Activated naive CD4-positive, alpha-beta T cell treated with anti-CD3 and anti-CD28 coated beads, Interleukin-2, amount 50 U/mL, for 72 hours (primary cell): ENCODE measurements at places on chromosomes 4 and X. TPM values are rescaled to one million over a fixed set of nuclear protein-coding genes. Genes with fewer than 3 reads are reported as not detected.

CRLF2 gene
- 1.6 TPM for total RNA-seq

GRCh38 chr4:87532907-87533306 is 3.7 kb upstream of the SPARCL1 start:
- DNase-seq, result no peak

DNA sequence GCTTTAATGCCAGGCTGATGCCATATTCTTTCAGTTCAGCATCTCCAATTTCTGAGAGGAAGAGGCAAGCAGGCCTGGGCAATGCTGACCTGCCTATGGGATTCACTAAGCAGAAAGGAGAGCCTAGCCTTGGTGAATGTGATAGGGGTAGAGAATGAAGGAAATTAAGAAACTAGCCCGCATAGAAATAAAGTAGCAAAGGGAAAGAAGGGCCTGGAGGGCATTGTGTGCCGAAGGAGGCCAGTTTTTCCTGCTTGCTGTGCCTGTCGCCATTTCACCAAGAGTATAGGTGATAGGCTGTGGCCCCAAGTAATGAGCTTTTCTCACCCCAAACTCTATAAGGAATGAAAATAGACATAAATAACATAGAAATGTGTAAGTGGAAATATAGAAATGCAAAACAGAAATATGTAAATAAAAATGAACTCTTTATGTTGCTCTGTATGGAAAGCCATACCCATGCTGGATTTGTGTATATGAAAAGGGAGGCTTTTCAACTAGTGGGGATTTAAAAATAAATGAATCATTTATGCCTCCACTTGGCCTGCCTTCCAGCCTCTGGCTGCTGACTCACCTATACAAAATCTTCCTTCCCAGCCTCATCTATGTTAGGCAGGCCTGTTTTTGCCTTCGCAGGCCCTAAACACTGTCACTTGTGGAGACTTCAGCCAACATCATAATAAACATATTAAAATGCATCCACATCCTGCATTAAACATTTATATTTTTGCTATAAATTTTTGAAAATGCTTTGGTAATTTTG is 5.1 kb upstream of the OCRL start:
- no peak for DNase-seq

- DNase-seq, result no peak
These were observed 27.4 kb downstream of the PHKA2 start for GRCh38 chrX:18956303-18957032.

PASD1 gene
- not detected for total RNA-seq

PNMA3 gene
- total RNA-seq, result 0.32 TPM

DNA sequence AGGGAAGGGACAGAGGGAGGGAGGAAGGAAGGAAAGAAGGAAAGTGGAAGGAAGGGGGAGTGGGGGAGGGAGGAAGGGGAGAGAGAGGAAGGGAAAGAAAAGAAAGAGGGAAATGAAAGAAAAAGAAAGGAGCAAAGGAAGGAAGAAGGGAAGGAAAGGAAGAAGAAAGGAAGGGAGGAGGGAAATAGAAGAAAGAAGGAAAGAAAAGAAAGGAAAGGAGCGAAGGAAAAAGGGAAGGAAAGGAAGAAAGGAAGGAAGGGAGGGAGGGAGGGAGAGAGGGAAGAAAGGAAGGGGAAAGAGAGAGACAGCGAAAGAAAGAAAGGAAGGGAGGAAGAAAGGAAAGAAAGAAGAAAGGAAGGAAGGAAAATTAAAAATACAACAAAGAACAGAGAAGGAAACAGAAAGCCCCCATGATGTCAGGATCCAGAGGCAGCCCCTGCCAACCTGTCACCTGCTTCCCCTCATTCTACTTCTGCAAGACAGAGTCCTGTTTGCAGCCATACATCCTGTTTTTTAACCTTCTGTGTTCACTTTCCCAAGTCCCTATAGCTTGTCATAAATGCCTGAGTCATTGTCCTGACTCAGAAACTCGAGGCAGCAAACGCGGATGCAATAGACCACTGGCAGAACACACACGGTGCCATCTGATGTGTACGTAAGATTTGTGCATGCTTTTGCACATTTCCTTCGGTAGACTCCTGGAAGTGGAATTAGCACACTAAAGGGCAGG is 77.0 kb upstream of the C4orf50 start:
- DNase-seq, result no peak

TCEAL5 gene
- not detected for total RNA-seq

DNA sequence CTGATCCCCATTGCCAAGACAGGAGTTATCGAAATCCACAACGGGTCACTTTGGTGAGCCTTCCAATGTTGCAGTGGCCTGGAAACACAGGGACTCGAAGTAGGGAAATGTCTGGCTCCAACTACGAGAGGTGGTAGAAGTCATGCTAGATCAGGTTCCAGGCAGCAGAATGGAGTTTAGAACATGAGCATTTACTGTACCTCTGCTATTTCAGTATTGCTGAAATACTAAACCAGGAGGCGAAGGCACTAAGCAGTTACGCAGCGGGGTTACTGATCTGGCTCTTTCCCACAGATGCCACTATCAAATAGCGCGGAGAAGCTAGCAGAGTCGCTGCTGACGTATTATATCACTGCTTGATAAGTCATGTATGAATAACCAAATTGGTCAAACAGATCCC is 56.3 kb downstream of the PTCHD1 start:
- no peak for DNase-seq

DNA sequence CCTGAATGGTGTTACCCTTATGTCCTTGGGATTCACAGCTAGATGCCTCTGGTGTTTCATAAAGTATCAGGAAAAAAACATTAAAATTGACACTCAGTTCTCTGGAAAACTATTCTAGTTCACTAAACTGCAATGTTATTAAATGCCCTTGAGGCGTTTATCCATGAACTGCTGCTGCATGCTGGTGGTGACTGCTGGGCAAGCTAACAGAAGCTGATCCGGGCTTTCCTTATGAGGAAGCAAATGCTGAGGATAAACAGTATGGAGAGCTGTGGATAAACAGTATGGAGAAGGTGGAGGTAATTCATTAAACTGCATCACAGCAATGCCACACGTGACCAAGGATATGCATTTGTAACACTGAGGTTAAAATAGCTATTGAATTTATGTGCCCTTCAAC is 227.0 kb downstream of the NR3C2 start:
- DNase-seq, result no peak

GRCh38 chrX:3286196-3286945 is 60.1 kb downstream of the MXRA5 start:
- DNase-seq, result no peak

SLC7A11 gene
- 2.0 TPM for total RNA-seq

GRCh38 chrX:152915541-152916241 is 17.8 kb downstream of the ZNF185 start:
- DNase-seq, result no peak

PLAC1 gene
- not detected for total RNA-seq

DNA sequence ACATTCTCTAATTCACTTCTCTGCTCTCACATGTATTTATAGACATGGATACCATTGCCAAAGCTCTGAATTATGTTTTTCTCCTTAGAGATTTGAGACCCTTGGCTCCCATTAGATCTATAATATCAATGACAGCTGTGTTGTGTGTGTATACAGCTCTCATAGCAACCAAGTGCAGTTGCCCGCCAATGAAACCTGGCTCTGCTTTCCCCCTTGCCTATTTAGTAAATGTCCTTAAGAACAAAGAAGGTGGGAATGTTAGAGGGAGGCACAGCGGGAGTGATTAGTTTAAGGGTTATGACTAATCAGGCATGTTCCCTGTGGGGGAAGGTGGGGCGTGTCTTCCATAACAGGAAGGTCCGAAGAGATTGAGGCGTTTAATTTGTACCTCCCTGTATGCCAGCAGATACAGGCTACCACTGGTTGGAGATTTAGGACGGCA is 100.5 kb upstream of the TBC1D9 start:
- no peak for DNase-seq

USO1 gene
- 44.7 TPM for total RNA-seq

GRCh38 chr4:184346682-184347081 is 127.7 kb downstream of the IRF2 start:
- no peak for DNase-seq

- no peak for DNase-seq
These were observed 257.8 kb upstream of the NRK start for GRCh38 chrX:105564501-105564900.

DNA sequence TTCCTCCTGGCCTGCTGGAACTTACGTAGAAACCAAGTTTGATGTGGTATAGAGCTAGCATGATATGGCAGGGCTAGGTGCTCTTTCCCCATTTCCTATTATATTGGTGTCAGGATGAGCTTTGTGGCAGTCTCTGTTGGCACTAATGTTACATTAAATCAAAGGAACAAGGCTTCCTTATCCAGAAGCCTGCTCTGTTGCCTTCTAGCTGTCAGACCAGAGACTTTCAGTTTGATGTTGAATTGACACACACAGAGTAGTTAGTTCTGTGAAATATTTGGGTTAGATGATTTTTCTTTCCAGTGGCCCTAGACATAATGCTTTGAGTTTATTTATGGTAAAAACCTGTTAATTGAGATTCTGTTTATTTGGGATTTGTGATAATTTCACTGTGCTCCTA is 10.0 kb downstream of the CNKSR2 start:
- no peak for DNase-seq

DNA sequence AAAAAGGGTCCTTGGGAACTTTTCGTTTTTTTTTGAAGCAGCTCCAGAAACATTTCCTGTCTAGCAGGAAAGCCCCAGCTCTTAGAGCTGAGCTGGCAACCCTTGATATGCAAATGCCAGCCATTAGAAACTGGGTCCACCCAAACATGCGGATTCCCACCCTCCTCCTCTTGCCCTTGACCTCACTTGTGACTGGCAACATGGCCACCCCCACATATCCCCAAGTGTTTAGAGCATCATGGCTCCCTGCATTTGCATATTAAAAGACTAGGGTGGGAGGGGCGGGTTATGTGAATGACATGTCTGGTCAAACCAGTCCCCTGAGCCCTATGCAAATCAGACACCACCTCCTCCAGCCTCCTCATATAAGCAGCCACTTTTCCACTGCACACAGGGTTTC is 671.1 kb downstream of the FAT4 start:
- DNase-seq, result no peak

- no peak for DNase-seq
These were observed 21.9 kb upstream of the HERC6 start for GRCh38 chr4:88356771-88357170.
